ENCODE measurements at places on chromosomes 6 and 20. TPM values are rescaled to one million over a fixed set of nuclear protein-coding genes. Genes with fewer than 3 reads are reported as not detected.

Gene MAP3K7
- total RNA-seq: 27.7 TPM

GRCh38 chr20:51916244-51916643, 113.9 kb upstream of the SALL4 start:
- DNase-seq: no peak

- DNase-seq: peak; percentile 29
Measured at GRCh38 chr6:165308926-165309731, at the start of gene C6orf118. Gene C6orf118, minus strand, starts transcription at chr6:165309605. Its CDS starts 19 bp downstream, at chr6:165309586.

- no peak for DNase-seq
Measured at GRCh38 chr6:9982215-9982614, 432.7 kb downstream of the TFAP2A start.

Gene SLC2A10
- 4.2 TPM for total RNA-seq

GRCh38 chr6:107319906-107320530, 139.3 kb downstream of the PDSS2 start:
- no peak for DNase-seq

GRCh38 chr20:25300496-25301170, 52.7 kb downstream of the PYGB start:
- no peak for DNase-seq

DNA sequence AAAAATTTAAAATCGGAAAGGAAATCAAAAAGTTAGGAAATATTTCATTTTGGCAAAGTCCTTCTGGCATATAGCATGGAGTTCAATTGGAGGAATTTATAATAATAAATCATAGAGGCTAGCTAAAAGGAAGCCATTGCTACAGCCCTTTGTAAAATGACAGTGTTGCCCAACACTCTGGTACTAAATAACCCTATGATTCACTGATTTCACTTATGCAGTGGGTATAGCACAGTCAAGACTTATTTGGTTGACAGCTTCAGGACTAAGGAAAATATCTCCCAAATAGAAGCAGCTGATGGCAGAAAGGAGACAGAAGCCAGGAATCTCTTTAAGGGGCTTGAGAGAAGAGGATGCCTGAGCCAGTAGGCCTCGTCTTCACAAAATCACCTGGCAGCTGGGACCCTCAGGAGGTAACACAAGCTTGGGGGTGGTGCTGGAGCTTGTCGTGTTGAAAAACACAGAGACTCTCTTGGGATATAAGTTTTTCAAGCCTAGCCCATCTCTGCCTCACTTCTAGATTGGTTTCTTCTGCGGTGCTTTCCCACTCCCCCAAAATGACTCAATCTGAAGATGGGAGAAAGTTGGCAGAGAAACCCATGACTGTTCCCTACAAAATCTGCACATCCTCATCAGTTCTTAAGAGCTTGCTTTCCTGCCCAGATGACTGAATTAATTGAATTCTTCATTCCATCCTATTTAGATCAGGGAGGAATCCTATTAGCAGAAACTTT, 38.4 kb upstream of the EYA4 start:
- DNase-seq: no peak

DNA sequence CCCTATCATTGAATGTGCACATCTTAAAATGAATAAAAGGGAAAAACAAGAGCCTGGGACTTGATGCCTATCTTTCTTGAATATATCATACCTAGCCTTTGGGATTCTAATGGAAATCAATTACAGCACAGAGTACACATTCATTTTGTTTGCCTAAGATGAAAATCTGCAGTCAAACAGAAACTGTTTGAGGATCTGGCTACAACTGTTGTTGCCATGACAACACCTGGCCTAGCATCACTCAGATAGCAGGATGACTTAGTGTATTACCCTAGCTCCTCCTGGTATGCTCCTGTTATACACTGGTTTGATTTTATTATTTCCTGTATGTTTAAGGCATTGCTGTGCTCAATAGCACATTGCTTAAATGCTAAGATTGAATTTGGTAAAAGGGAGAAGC, 71.5 kb upstream of the LAMP5 start:
- peak; percentile 4 for DNase-seq

DNA sequence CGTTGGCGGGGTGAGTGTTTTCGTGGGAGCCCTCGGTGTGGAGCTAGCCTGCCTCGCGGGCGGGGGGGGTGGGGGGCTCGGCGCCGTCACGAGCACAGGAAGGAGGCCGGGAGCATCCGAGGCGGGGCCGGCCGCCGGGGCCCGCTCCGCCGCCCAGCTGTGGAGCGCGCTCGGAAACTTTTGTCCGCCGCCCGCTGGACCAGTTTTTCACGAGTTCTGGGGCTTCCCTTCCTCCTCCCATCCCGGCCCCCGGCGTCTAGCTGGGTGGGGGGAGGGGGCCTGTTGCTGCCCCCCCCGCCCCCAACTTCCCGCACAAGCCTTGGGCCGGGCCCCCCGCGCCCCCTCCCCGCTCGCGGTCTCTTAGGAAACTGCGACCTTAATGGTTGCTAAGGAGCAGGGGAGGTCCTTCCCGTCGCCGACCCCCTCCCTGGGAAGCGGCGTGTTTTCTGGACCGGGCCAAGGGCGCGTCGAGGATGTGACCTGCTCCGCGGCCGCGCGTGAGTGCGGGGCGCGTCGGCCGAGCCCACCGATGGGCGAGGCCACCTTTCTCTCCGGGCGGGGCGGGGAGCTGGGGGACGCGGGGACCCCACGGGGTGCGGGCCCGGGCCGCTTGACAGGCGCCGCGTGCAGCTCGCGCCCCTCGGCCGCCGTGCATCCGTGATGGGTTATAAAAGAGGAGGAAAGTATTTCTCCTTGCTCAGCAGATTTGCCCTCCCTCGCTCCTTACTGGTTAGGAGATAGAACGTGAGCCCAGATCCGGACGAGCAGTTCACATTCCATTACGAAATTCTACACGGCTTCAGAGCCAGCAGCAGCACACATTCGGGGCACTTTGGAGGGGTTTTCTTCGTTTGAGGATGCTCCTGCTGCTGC, 1.4 kb downstream of the RREB1 start:
- peak; percentile 56 for DNase-seq

- DNase-seq: no peak
Measured at GRCh38 chr20:31835554-31835953, 9.8 kb downstream of the FOXS1 start.

DNA sequence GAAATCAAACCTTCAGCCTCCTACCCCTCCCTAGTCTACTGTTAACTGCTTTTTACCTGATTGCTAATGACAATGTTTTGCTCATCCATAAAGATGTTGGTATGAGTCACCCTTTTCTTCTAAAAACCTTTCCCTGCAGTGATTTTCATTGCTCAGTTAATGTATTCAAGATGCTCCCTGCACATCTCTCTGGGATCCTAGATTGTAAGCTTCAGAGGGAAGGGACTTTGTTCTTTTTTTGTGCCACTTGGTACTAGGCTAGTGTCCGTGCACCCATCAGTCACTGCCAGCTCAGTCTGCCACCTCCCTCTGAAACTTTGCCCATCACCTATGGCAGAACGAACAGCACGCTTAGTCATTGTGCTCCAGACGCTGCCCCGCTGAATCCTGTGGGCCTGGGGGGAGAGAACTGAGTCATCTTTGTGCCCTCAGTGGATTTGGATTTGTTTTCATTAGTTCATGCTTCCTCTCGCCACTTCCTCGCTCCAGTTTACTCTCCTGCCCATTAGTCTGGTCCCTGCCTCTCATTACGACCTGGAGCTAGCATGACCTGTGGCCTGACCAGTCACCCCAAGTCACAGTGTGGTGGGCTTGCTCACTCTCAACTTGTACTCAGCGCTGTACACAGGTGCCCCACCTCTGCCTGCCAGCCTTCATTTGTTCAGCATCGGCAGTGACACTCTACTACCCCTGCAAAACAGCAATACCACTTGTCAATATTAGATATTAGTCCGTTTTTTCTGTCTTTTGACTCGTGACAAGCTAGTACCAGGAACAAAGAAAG, 78.0 kb upstream of the TMEM181 start:
- no peak for DNase-seq

DNA sequence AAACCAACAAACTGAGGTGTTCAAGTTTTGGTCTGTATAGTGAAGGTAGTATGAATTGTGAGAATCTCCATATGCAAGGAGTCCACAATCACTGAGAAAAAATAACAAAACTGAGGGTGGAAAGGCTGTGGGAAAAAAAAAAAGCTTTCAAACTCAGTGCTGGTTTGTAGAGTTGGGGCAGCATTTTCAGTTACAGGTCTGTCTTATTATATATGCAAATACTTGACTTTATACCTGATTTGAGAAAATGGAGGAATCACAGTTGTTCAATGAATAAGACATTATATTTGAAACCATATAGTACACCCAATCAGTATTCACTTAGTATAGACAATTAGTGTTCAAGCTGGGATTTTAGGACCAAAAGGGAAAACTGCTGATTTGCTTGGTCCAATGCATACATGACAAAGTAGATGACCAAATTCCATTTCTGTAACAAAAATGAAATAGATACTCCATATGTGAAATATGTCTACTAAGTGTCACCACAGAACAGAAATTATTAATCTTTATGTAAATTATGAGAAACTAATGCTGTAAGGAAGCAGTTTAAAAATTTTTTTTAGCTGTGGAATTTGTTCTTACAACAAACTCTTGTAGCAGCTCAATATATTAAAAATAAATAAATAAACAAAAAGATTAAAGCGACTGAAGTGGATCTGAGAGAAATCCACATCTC, 187.7 kb downstream of the ASCC3 start:
- DNase-seq: no peak

Gene PPARD
- 11.3 TPM for total RNA-seq

Gene FRS3
- 4.3 TPM for total RNA-seq

GRCh38 chr6:113481458-113481857, 375.7 kb upstream of the MARCKS start:
- no peak for DNase-seq

DNA sequence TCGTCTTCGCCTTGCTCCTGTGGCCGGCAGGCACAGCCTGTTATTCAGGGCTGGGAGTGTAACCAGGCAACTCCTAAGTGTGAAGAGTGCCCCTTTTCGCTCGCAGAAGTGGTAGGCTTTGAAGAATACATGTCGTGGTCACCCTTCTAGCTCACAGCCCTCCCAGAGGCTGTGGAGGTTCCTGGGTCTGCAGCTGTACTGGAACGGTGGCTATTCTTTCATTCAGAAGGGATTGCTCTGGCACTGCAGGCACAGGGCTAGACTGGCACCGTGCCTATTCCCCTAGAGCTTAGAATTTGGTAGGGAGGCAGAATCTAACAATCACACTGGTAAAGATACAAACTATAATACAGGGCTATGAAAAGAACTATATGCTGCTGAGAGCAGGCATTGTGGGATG, 1.1 kb upstream of the SRSF12 start:
- DNase-seq: no peak

DNA sequence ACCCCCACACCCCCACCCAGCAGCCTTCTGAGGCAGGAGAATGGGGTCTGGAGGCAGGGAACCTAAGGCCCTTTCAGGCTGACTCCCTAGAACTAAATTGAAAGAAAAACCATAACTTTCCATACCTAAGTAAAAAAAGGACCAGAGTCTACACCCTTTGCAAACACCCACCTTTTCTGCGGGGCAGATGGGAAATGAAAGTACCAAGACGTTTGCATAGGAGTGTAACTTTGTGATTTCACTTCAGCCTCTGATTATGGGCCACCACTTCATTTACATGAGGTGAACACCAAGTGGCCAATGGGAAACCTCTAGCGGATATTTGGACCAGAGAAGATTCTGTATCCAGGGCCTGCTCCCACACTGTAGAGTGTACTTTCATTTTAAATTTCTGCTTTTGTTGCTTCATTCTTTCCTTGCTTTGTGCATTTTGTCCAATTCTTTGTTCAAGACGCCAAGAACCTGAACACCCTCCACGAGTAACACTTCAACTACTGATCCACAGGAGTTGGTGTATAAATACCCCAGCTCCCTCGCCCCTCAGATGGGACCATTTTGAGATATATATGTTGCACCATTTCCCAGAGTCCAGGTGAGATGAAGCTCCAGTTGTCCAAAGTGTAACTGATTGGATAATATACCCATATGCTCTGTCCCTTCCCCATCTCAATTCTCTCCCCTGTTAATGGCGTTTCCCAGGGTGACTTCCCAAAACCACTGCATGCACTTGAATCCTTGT, 18.9 kb upstream of the SRSF6 start:
- no peak for DNase-seq

- no peak for DNase-seq
Measured at GRCh38 chr6:112199001-112199403, 55.4 kb downstream of the LAMA4 start.

DNA sequence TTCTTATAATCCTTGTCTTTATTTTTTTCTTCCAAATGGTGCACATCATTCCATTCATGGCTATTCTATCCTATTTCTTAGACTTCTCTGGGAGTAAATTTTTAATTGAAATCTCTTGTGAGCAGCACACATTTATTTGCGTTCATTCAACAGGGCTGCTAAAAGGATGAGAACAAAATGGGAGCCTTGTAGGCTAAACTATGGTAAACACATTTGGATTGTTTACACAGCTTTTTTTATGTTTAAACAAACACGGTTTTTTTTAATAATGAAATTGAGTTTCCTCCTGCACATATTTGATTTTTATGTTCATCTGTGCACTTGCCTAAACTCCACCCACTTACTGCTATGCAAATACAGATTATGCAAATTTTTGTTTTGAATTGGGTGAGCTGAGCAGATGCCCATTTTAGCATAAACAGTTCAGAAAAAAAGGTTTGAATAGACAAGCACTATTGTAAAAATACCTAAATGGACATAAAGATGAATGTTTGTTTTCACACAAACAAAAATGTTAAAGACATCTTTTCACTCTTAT, 92.0 kb downstream of the OLIG3 start:
- no peak for DNase-seq

Gene REPS1
- total RNA-seq: 79.9 TPM

GRCh38 chr6:120918137-120918536, 416.1 kb downstream of the TBC1D32 start:
- DNase-seq: no peak

Gene CD83
- 1.0 TPM for total RNA-seq

Gene CALHM4
- total RNA-seq: 3.4 TPM

DNA sequence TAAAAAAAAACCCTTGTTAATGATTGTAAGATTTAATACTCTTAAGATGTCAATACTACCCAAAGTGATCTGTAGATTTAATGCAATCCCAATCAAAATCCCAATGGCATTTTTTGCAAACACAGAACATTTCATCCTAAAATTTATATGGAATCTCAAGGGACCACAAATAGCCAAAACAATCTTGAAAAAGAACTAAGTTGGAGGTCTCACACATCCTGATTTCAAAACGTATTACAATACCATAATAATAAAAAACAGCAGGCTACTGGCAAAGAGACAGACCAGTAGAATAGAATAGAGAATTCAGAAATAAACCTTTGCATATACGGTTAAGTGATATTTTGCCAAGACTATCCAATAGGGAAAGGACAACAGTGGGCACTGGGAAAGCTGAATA, 331.9 kb upstream of the JARID2 start:
- DNase-seq: no peak

Gene FOXP4
- 117 TPM for total RNA-seq

Gene TENT5A
- 45.0 TPM for total RNA-seq

- no peak for DNase-seq
Measured at GRCh38 chr6:151288712-151289398, 49.1 kb downstream of the AKAP12 start.

DNA sequence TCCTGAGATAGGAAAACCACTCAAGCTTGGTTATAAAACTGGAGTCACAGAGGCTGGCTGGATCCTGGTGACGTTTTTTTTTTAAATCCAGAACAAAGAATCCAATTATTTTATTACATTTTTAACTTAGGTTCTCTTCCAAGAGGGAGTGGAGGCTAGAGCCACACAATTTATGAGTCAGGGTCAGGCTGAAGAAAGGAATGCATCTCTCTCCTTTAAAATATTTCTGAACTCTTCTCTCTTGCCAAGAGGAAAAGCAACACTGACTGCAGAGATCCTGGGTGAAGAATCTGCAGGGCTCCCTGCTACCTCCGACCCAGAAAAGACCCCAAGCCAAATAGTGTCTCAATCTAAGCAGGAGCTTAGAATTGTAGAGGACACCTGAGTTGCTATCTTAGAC, 88.5 kb upstream of the SSTR4 start:
- no peak for DNase-seq

Gene SLC22A2
- total RNA-seq: 0.19 TPM

GRCh38 chr6:84220809-84221409, 6.5 kb downstream of the CEP162 start:
- no peak for DNase-seq

Measured in Caco-2 (cell line).